ENCODE measurements at places on chromosomes 7 and 10. TPM values are rescaled to one million over a fixed set of nuclear protein-coding genes. Genes with fewer than 3 reads are reported as not detected.

GRCh38 chr10:17766731-17767130, 14.7 kb downstream of the TMEM236 start:
- no peak overlapping the region for H3K27ac ChIP-seq
- peaks cover 2% of the 10 kb centered on the region for H3K27me3 ChIP-seq
- H3K4me3 ChIP-seq = no peak overlapping the region
- H3K36me3 ChIP-seq = no peaks in the 10 kb centered on the region

DNA sequence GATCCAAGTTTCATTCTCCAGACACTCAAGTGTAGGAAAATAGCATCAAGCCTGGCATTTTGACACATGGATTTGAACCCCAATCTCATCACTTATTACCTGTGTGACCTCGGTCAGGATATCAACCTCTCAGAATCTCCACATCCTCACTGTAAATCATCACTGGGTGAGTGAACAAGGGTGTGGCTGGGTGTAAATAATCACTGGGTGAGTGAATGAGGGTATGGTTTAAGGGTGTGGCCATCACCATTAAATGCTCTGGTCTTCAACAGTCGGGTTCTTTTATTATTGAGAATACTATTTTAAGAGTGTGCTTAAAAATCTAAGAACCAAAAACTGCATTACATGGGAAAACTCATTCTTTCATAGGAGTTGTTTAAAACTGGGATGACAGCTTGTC, 200.1 kb downstream of the DOCK4 start:
- H3K4me1 ChIP-seq = no peaks in the 10 kb centered on the region
- no peak for DNase-seq
- no peaks in the 10 kb centered on the region for H3K27me3 ChIP-seq

DNA sequence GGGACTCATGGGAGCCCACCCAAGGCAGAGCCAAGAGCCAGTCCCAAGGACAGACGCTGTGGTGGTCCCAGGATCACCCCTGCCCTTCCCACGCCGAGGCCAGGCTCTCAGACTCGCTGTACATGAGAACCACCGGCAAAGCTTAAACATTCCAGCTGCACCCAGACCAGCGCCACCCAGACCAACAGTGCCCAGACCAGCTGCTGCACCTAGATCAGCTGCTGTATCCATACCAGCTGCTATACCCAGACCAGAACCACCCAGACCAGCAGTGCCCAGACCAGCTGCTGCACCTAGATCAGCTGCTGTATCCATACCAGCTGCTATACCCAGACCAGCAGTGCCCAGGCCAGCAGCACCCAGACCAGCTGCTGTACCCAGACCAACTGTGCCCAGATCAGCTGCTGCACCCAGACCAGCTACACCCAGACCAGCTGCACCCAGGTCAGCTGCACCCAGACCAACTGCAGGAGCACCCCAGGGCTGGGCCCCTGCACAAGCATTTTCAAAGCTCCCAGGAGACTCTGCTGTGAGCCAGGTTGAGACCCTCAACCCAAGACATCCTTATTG, 47.9 kb upstream of the CNPY1 start:
- H3K27me3 ChIP-seq = peaks cover 11% of the 10 kb centered on the region
- DNase-seq = no peak
- H3K36me3 ChIP-seq = no peaks in the 10 kb centered on the region
- H3K4me3 ChIP-seq = no peak overlapping the region

GRCh38 chr10:63593576-63593975, 72.4 kb downstream of the REEP3 start:
- peaks cover 7% of the 10 kb centered on the region for H3K36me3 ChIP-seq
- H3K27me3 ChIP-seq = no peaks in the 10 kb centered on the region
- H3K27ac ChIP-seq = no peak overlapping the region
- H3K4me3 ChIP-seq = no peak overlapping the region
- DNase-seq = peak; percentile 22

GRCh38 chr10:21495002-21495751, 30.3 kb downstream of the SKIDA1 start:
- H3K4me3 ChIP-seq = peak overlapping the region; percentile 91
- peaks cover 5% of the 10 kb centered on the region for H3K27me3 ChIP-seq
- H3K27ac ChIP-seq = peak overlapping the region; percentile 48
- H3K4me1 ChIP-seq = peaks cover 3% of the 10 kb centered on the region

DNA sequence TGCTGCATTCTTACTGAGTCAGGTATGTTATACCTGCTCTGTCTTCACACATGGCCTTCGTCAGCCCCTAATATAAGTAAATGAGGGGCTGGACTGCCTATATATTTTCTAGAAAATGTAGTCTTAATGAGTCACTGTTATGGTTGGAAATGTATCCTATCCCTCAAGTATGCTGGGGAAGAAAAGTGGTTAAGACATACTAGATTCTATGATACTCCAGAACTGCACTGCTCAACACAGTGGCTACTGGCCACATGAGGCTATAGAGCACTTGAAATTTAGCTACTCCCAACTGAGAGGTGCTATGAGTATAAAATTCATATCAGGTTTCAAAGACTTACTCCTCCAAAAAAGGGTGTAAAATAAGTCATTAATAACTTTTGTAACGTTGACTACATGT, 104.3 kb upstream of the STEAP1B start:
- H3K4me1 ChIP-seq = peaks cover 9% of the 10 kb centered on the region
- H3K4me3 ChIP-seq = no peak overlapping the region
- peak; percentile 62 for DNase-seq
- no peaks in the 10 kb centered on the region for H3K36me3 ChIP-seq

Gene PTF1A
- not detected for total RNA-seq

Gene TMEM130
- total RNA-seq = 1.1 TPM

Gene CFAP43
- total RNA-seq = not detected

DNA sequence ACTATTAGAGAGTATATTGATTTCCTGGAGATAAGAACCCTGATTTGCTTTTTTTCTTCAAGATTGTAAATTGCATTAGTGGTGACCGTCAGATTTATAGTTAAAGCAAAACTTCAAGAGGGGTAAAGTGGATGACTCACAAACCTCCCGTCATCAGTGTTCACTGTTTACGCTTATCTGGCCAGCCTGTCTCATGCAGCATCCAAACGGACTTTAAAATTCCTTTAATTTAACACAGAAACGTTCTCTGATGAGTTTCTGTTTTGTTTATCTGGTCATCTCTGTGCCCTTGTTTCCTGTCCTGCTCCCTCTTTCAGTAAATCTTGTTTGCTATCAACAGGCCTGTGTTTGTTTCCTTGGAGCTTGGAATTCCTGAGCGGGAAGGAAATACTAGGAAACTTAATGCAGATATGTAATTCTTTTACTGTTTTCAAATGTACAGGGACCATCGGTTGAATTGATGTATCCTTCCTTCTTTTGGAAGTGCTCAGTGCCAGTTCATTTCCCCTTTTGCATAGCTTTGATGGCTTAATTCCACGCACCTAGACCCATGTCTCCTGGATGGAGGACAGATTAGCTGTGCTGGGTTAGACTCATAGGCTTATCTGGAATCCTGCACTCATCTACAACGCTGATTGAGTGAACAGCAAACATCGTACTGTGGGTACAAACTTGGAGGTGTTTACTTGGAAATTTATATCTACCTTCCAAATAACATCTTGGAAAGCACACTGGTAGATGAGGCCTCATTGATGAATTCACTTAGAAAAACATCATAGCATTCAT, 21.3 kb downstream of the PTPRE start:
- no peaks in the 10 kb centered on the region for H3K36me3 ChIP-seq
- H3K4me3 ChIP-seq = no peak overlapping the region
- peak overlapping the region; percentile 37 for H3K27ac ChIP-seq
- peak; percentile 70 for DNase-seq
- H3K4me1 ChIP-seq = peaks cover 2% of the 10 kb centered on the region
- H3K27me3 ChIP-seq = no peaks in the 10 kb centered on the region

Gene CCDC186
- 6.1 TPM for total RNA-seq

Gene FZD1
- total RNA-seq = 3.6 TPM

GRCh38 chr10:88642963-88643362, 21.3 kb upstream of the LIPF start:
- DNase-seq = peak; percentile 60
- no peaks in the 10 kb centered on the region for H3K27me3 ChIP-seq
- no peaks in the 10 kb centered on the region for H3K36me3 ChIP-seq
- H3K4me3 ChIP-seq = no peak overlapping the region

Gene SNX10
- total RNA-seq = not detected

Gene PON3
- total RNA-seq = not detected

DNA sequence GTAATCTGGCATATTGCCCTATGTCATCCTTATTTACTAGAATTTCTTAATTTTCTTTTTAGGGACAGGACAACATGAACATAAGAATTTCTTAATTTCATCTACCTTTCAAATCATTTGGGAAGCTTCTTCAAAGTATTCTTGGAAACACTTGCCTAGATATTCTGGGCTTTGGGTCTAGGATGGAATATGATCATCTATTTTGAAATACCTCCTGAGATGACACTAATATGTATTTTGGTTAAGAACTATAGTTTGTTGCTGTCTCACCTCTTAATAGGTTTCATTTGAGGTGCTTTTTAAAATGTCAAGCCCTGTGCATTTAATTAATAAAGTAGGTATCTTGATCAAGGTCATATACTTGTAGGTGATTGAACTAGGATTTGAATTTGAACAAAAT, 49.1 kb downstream of the SEPTIN7 start:
- no peak overlapping the region for H3K4me3 ChIP-seq
- H3K4me1 ChIP-seq = peaks cover 2% of the 10 kb centered on the region
- no peak for DNase-seq
- H3K27me3 ChIP-seq = no peaks in the 10 kb centered on the region

GRCh38 chr10:24439935-24440334, 231.0 kb downstream of the KIAA1217 start:
- H3K27ac ChIP-seq = no peak overlapping the region
- peak; percentile 47 for DNase-seq
- no peaks in the 10 kb centered on the region for H3K36me3 ChIP-seq
- H3K4me3 ChIP-seq = no peak overlapping the region

DNA sequence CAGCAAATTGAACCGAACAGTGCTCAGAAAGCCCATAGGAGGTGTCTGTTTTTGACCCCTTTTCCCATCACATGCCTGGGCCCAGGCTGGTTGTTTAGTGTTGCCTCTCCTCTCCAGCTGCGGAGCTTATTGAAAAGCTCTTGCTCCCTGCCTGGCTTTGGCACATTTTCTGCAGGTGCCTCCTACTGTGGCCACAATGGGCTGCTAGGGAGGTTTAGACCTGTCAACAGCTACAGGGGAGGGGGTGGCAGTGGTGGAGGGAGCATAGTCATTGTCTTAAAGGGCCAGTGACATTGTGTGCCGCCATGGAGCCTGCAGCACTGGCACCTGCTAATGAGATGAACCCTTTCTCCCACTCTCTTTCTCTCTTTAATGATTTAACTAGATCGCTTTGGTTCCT, 13.2 kb upstream of the ENO4 start:
- H3K27me3 ChIP-seq = peaks cover 34% of the 10 kb centered on the region
- no peak overlapping the region for H3K4me3 ChIP-seq
- H3K4me1 ChIP-seq = no peaks in the 10 kb centered on the region
- H3K36me3 ChIP-seq = no peaks in the 10 kb centered on the region

DNA sequence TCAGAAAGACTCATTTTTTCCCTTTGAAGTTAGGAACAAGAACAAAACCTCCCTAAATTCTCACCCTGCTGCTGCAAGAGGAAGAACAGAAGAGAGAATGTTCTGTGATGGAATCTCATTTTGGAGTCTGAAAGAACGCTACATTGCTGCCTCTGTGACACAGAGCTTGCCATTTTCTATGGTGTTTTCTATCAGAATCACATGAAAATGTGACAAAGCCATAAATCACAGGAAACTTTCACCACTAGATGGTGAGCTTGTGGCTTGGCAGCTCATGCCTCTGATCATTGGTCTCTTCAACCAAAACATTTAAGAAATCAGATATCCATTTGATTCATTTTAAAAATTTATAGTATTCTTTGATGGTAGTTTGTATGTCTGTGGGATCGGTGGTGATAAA, 82.9 kb downstream of the CADPS2 start:
- H3K27ac ChIP-seq = no peak overlapping the region
- no peak overlapping the region for H3K4me3 ChIP-seq
- H3K4me1 ChIP-seq = no peaks in the 10 kb centered on the region
- no peak for DNase-seq
- no peaks in the 10 kb centered on the region for H3K36me3 ChIP-seq

DNA sequence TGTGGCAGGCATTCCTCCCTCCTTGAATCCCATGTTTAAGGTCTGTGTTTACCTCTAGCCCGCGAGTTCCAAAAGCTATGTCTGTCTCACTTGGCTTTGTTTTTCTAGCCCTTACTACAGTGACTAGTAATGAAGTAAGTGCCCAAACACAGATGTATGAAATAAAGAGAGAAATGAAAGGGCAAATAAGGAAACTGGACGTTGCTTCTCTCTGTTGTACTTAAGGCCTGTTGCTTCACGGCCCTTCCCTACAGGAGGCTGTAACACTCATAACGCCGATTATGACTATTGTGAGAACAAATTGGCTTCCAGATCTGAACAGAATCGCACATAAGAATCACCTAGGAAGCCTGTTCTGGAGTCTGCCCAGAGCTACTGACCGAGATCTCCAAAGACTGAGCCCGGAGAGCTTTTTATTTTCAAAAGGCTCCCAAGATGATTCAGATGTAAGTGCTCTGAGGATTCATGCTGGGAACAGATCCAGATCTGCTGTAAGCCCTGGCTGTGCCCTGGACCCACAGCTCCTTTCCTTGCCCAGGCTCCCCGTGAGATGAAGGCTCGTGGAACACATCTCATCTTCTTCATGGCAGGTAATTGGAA, 432.6 kb downstream of the SDK1 start:
- peak overlapping the region; percentile 35 for H3K27ac ChIP-seq
- H3K4me1 ChIP-seq = no peaks in the 10 kb centered on the region
- no peaks in the 10 kb centered on the region for H3K27me3 ChIP-seq
- no peaks in the 10 kb centered on the region for H3K36me3 ChIP-seq
- peak; percentile 54 for DNase-seq

- DNase-seq = no peak
- H3K36me3 ChIP-seq = no peaks in the 10 kb centered on the region
- H3K4me3 ChIP-seq = no peak overlapping the region
Observed at GRCh38 chr7:131819891-131820290, 263.5 kb upstream of the PODXL start.

Data from IMR-90 (cell line).